Left ventricle myocardium inferior (tissue), 1 donor: ENCODE measurements at places on chromosomes 2 and 18.

DNA sequence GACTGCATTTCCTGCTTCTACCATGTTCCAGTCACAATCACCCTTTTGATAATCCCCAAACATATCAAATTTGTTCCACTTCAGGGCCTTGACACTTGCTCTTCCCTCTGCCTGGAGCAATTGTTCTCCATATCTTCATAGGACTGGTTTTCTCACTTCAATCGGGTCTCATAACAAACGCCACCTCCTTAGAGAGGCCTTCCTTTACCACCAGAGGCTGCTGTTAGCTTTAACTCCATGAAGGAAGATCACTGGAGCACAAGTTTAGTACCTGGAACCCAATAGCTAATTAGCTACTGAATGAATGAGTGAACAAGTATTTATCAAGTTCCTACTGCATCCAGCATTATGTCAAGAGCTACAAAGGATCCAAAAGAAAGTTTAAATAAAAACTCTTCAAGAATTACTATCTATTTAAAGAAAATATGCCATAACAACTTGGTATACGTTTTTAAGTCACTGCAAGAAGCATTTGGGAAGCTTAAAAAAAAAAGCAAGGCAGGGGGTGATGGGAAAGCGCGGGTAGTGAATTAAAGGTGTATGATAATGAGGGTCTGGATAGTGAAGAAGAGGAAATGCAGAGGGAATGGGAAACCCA is 58.8 kb downstream of the BAZ2B start:
- DNase-seq: no peak

- no peak for DNase-seq
Observed at GRCh38 chr2:173524256-173524955, 169.7 kb downstream of the CDCA7 start.

- no peak for DNase-seq
Observed at GRCh38 chr2:221969087-221969829, 329.5 kb downstream of the PAX3 start.

GRCh38 chr18:41938445-41938844 is 16.6 kb upstream of the PIK3C3 start:
- DNase-seq: no peak

- DNase-seq: no peak
Observed at GRCh38 chr2:132383956-132384355, 32.6 kb upstream of the GPR39 start.

DNA sequence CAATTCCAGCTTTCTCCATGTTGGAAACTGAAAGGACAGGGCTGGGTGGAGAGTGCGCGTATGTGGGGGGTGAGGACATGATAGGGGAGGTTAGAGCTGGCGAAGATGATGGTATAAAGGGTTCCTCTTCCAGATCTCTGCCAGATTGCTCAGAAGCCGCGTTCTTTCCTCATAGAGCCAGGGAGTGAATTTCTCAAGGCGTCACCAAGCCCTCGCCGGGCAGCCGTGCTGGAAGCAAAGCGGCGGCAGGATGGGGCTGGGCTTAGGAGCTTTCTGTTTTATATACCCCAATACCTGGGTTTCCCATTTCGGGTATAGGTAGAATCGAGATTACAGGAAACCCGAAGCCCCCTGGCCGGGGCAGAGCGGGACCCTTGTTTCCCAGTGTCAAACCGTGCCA is 43.8 kb downstream of the DDX18 start:
- no peak for DNase-seq

GRCh38 chr2:43149482-43150107 is 76.8 kb downstream of the ZFP36L2 start:
- no peak for DNase-seq

GRCh38 chr18:35127201-35127600 is 86.0 kb downstream of the MAPRE2 start:
- DNase-seq: no peak

GRCh38 chr2:85383850-85384249 is 26.3 kb downstream of the CAPG start:
- DNase-seq: no peak

DNA sequence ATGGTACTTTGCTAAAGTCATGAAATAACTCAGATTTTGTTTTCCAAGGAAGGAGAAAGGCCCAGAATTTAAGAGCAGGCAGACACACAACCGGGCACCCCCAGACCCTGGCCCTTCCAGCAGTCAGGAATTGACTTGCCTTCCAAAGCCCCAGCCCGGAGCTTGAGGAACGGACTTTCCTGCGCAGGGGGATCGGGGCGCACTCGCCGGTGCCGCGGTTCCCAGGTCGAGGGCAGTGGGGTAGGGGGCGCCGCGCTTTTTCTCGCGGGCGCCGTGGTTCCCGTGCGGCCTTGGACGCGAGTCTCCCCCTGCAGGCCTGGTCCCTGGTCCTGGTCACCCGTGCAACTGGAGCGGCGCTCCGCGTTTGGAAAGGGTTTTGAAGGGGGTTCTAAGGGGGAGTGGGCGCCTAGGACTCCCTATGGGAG is 1.2 kb downstream of the ZNF236 start:
- peak; percentile 37 for DNase-seq
